ENCODE measurements at places on chromosomes 5 and 9.

DNA sequence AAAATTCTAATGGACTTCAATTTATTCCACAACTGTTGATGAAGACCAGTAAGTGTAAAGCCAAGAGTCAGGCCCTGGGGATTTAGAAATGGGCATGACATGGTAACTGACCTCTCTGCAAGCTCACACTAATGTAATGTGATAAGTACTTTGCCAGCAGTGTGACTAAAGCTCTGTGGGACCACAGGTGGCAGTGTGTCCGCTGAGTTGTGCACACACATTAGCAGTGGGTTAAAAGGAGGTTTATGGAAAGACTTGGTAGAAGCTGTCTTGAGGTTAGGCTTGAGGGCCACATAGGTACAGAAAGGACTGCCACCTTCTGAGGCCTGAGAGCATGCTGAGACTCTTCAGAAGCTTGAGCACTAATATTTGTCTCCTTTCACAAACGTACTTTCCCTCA, 67.6 kb downstream of the UBAP1 start:
- H3K27me3 ChIP-seq = no peaks in the 10 kb centered on the region
- H3K4me1 ChIP-seq = no peaks in the 10 kb centered on the region
- no peak overlapping the region for H3K27ac ChIP-seq
- DNase-seq = no peak
- no peak overlapping the region for H3K4me3 ChIP-seq

- no peaks in the 10 kb centered on the region for H3K27me3 ChIP-seq
- H3K4me1 ChIP-seq = no peaks in the 10 kb centered on the region
- peaks cover 30% of the 10 kb centered on the region for H3K36me3 ChIP-seq
These were observed 381 bp downstream of the MED22 start for GRCh38 chr9:133347515-133347984.

- DNase-seq = peak; percentile 39
- no peaks in the 10 kb centered on the region for H3K27me3 ChIP-seq
- H3K36me3 ChIP-seq = no peaks in the 10 kb centered on the region
- no peaks in the 10 kb centered on the region for H3K4me1 ChIP-seq
- H3K4me3 ChIP-seq = no peak overlapping the region
These were observed 111.9 kb downstream of the NTRK2 start for GRCh38 chr9:84781458-84781857.

- H3K27me3 ChIP-seq = no peaks in the 10 kb centered on the region
- H3K36me3 ChIP-seq = no peaks in the 10 kb centered on the region
- DNase-seq = no peak
These were observed 14.8 kb upstream of the MEF2C start for GRCh38 chr5:88897748-88898147.

DNA sequence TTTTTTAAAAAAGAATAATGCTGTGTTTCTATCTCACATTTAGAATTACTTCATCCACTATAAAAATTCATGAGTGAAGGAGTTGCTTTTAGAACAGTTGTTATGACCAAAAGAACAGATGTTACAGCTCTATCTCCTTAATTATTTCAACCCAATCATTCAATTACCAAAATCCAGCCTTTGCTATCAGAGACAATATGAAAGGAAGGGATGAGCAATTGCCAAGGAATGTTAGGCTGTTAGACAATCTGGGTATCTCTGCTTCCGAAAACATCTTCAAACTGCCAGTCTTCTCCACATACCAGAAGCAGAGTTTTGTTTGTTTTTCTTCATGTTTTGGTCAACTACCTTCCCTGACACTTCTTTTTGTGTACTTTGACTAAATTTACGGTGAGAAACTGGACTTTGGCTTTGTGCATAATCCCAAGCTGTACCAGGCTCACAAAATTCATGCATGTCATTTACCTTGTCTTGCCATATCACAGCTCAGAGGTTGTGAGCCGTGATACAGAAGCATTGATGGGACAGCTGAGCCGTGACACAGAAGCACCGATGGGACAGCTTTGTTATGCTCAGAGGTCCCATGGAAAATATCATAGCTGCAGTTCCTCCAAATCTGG, 405.5 kb downstream of the KIF4B start:
- H3K27me3 ChIP-seq = no peaks in the 10 kb centered on the region
- no peak overlapping the region for H3K4me3 ChIP-seq
- H3K36me3 ChIP-seq = no peaks in the 10 kb centered on the region
- H3K27ac ChIP-seq = no peak overlapping the region

- H3K27me3 ChIP-seq = no peaks in the 10 kb centered on the region
- no peak overlapping the region for H3K27ac ChIP-seq
- DNase-seq = peak; percentile 47
- H3K4me1 ChIP-seq = no peaks in the 10 kb centered on the region
- H3K36me3 ChIP-seq = no peaks in the 10 kb centered on the region
These were observed 202.7 kb downstream of the ATP10B start for GRCh38 chr5:160649304-160649703.

Data from mesendoderm (in vitro differentiated cells).